ENCODE measurements at places on chromosomes 13 and 19.

- no peak for DNase-seq
Measured at GRCh38 chr13:51959773-51960172, 51.5 kb downstream of the ATP7B start.

DNA sequence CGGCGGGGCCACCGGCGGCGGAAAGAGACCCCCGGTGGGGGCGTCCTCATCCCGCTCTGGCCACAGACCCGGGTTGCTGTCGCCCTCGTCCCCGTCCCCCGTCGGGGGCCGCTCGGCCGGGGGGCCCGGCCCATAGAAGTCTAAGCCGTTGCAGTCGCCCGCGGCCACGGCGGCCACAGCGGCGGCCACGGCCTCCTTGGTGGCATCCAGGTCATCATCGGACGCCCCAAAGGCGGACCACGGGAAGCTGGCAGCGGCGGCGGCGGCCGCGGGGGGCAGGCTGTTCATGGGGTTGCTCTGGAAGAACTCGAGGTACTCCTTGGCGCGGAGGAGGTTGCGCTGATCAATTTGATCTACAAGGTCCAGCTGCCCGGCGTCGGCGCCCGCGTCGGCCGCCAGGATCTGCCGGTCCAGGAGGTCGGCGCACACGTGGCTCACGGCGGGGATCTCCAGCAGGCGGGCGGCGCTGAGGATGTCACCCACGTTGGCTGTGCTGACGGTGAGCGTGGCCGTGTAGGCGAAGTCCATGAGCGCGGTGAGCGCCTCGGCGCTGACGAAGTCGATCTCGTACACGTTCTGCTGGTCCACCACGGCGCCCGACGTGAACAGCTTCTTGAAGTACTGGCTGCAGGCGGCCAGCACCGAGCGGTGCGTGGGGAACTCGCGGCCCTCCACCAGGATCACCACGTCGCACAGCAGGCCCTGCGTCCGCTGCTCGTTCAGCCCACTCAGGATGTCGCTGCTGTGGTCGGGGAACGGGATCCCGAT is 12.1 kb downstream of the ZBTB7A start:
- DNase-seq, result no peak

GRCh38 chr13:110592665-110593064 is 22.7 kb upstream of the NAXD start:
- DNase-seq, result peak; percentile 80

GRCh38 chr13:52842441-52842840 is 6.0 kb downstream of the PCDH8 start:
- no peak for DNase-seq

GRCh38 chr19:41422456-41422855 is 4.7 kb downstream of the B3GNT8 start:
- DNase-seq, result no peak

- DNase-seq, result no peak
Measured at GRCh38 chr19:35671818-35672217, 5.5 kb downstream of the UPK1A start.

GRCh38 chr13:110416131-110417025 is 109.3 kb downstream of the COL4A2 start:
- peak; percentile 34 for DNase-seq

DNA sequence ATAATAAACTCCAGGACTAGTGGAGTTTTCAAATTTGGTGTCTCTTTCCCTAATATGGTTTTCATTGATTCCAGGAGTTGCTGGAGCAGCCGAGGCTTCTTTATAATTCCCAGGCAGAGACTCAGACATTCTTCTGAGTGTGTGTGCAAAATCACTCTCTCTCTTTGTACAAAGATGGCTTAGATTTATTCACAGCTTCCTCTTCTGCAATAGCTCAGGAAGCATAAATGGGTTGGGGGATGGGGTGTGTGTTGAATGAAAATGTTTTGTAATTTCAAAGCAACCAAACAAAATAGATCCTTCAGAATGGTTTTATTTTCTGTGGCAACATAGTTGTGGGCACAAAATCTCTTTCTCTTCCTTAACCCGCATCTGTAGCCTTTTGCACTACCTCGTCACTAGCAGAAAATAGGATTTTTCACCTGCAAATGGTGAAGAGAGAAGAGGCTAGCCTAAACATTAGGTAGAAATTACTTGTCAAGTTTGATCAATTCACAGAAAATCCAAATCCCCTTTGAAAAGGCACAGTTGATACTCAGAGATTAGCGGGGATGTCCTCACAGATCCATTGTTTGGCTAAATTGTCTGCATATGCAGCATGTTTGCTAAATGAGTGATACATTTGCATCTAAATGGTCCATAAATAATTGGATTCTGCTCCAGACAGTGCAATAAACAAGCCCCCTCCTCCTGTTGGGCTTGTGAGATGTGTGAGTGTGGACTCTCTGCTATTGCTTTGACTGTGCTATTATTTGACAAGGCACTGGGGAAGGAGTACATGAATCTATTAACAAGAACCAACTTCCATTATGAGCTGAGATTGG is 66.7 kb downstream of the CBY2 start:
- DNase-seq, result peak; percentile 35

DNA sequence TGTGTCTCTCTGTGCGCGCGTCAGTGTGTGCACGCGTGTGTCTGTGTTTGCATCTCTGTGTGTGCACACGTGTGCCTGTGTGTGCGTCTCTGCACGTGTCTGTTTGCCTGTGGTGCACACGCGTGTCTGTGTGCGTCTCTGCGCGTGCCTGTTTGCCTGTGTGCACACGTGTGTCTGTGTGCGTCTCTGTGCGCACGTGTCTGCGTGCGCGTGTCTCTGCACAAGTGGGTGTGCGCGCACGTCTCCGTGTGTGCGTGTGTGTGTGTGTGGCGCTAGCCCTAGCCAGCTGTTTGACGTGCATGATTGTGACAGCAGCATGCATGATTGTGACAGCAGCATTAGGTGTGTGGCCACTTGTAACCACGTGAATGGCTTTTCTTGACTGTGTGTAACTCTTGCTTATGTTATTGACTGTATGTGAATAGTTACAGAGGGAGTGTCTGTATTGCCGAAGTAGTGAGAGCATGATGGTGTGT is 31.1 kb downstream of the ZNF146 start:
- no peak for DNase-seq

- DNase-seq, result peak; percentile 86
Measured at GRCh38 chr13:74443631-74444030, 309.4 kb upstream of the KLF12 start.

GRCh38 chr19:1673645-1674292 is 21.4 kb upstream of the TCF3 start:
- no peak for DNase-seq

GRCh38 chr19:15317392-15318071 is 14.8 kb downstream of the BRD4 start:
- peak; percentile 57 for DNase-seq

DNA sequence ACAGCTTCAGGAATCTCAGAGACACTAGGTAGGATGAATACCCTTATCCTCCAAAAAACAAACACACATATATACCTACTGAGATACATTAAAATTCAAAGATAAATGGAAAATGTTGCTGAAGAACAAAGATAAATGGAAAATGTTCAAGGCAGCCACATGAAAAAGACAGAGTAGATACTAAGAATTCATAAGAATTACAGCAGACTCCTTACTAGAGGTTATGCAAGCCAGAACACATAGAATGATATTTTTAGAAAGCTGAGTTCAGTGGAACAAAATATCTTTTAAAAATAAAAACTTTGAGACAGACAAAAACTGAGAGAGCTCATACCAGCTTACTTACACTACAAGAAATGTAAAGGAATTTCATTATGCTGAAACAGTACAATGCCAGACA is 35.6 kb downstream of the UCHL3 start:
- DNase-seq, result no peak

- no peak for DNase-seq
Measured at GRCh38 chr19:535017-535835, 3.7 kb downstream of the CDC34 start.

DNA sequence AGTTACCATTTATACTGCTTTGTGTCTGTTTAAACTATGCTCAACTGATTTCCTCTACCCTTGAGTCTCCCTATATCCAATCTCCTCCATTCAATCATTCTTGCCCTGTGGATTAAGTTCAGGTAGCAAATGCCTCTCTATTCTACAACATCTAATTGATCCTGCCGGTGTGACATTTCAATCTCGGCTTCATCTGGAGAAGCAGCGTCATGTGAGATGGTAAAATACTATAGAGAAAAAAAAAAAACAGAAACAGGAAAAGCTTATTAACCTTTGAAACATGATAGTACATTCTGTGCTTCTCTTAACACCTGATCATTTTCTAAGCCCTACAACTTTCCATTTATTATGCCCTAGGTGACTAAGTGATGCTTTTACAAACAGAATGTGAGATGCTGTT is 89.4 kb downstream of the KCTD12 start:
- DNase-seq, result no peak

- DNase-seq, result peak; percentile 98
Measured at GRCh38 chr13:59112221-59112718, 1051.5 kb downstream of the DIAPH3 start.

DNA sequence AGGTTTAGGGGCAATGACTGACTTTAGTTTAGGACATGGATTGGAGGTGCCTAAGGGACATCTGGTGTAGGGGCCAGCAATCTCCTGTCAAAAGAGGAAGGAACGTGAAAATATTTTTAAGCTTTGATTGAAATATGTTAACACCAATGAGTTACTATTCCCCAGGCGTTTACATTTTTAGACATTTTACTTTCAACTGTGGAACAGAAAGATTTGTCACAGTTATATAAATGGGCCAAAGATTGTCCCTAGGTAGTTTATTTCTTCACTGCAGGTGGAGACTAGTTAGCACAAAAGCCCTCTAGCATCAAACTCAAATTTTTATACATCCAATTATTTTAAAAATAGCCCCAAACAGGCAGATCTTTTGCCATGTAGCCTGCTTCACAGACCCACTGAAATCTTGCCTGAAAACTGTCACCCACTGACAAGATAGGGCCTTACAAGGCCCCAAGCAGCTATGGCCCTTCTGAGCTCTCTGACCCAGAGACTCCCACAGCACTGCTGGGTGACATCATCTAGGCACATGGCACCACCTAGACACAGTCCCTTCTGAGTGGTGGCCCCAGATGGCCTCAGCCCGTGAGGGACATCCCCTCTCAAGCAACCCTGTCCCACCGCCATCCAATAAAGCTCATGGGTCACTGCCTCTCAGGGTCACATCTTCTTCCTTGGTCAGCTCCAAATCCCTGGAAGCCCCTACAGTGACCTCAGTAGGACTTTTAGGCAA is 64.8 kb upstream of the DOCK9 start:
- no peak for DNase-seq

GRCh38 chr19:40805258-40805868 is 6.4 kb downstream of the EGLN2 start:
- DNase-seq, result no peak

GRCh38 chr19:12628040-12629022 is 17.6 kb downstream of the ZNF791 start:
- DNase-seq, result peak; percentile 28

- no peak for DNase-seq
Measured at GRCh38 chr13:32267836-32268439, 47.2 kb downstream of the ZAR1L start.

DNA sequence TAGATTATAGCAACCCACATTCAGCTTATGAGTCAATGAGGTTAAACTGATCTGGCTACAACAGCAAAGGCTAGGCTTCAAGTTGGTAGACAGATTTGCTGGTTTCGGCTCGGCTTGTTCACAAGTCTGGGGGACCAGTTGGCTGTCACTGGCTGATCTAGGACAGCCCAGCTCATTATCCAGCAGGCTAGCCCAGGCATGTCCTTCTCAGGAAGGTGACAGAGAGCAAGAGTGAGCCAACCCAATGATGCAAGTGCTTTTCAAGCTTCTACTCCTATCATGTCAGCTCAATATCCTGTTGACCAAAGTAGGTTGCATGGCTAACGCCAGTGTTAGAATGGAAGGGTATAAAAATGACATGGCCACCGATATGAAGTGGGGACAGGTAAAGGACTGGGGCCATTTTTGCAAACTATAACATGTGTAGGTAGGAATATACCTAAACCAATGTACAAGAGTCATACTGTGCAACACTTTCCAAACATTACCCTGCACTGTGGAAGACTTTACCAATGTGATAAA is 220.9 kb upstream of the SOX21 start:
- no peak for DNase-seq

DNA sequence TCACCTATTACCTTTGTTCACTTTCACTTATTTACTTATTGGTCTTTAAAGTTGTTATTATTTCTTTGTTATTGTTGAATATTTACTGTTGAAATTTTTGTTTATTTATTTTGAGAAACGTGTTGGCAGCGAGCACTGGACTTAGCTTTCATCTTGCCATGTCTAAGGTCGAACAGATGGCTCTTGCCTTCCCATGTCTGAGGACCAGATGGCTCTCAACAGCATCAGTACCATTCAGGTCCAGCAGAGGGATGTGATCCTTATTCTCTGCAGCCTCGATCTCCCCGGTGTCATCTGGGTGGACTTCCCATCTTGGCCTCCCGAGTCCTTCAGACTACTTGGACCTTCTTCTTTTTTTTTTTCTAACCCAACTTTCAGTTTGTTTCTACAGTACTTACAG is 1437.6 kb downstream of the UQCRFS1 start:
- no peak for DNase-seq

GRCh38 chr19:35491836-35492360 is 1.6 kb upstream of the KRTDAP start:
- DNase-seq, result no peak

- DNase-seq, result peak; percentile 32
Measured at GRCh38 chr19:12938779-12939601, 581 bp downstream of the CALR start.

- DNase-seq, result peak; percentile 66
Measured at GRCh38 chr13:27375686-27376326, 48.6 kb upstream of the GTF3A start.
